ENCODE measurements at places on chromosomes 11 and 22.
A peak's percentile ranks its signal among the peaks of the same experiment; 100 is the strongest.

DNA sequence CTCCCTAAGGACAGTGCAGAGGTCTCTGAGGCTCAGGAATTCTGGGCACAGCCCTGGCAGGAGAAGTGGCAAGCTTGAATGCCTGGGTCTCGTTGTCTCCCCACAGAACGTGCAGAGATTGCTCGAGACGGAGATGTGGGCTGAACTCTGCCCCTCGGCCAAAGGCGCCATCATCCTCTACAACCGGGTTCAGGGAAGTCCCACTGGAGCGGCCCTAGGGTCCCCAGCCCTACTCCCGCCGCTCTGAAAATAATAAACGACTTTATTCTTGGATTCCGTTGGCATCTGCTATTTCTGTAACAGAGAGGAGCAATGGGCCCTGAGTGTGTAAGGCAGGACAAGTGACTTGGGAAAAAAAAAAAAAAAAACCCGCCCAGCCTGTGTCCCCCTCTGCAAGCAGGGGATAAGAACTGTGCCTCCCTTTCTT, 591 bp upstream of the DNAJC4 start:
- DNase-seq: no peak

DNA sequence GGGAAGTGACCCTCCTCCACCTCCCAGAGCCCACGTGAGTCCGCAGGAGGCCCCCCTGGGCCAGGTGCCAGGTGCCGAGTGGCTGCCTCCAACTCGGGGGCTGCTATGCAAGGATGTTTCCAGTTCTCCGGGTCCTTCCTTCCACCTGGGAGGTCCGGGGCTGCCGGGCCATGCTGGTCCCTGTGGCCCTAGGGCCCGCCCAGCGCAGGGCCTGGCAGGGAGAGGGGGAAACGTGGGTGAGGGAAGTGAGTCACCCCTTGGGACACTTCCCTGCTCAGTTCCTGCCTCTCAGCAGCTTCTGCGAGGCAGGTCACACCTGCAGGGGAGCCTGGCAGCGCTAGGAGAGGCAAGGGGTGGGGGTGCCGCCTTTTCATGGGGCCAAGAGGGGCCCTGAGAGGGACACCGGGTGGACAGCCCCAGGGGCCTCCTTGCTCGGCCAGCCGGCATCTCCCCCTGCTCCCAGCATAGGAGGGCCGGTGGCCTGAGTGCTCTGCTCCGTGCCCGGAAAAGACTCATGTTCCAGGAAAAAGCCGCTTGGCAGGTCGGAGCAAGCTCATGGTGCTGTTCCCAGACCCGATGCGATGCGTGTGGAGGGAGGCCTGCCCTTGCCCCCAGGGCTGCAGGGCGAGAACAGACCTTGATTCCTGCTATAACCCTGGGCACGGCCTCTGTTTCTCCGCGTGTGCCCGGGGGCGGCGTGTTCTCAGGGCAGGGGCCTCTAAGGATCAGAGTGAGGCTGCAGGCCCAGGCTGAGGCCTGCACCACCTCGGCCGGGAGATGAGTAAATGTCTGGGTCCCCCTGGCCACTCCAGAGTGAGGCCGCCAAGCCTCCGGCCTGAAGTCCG, 30.3 kb upstream of the WNT7B start:
- no peak for DNase-seq

- DNase-seq: peak; percentile 74
These were observed 64.5 kb downstream of the AMBRA1 start for GRCh38 chr11:46529095-46529905.

- DNase-seq: no peak
These were observed 1127.4 kb upstream of the CCDC90B start for GRCh38 chr11:84413549-84413948.

GRCh38 chr11:77395460-77396173, 78.3 kb downstream of the PAK1 start:
- DNase-seq: no peak

GRCh38 chr22:43859621-43860020, 2.7 kb downstream of the SULT4A1 start:
- DNase-seq: no peak

DNA sequence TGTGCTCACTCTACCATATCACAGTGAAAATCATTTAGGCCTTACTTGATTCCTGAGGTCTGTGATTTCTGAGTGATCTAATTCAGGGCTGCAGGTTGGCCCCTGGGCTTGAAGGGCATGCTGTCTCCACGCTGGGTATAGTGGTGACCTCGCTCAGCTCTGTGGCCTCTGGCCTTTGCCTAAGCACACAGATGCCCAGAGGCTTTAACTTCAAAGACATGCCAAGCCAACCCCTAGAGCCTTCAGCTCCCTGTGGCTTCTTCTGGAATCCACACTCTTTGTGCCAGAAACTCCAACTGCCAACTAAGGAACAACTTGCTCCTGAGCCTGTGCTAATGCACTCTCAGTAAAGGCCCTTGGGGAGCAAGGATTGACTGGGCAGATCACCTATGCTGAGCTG, 232.6 kb upstream of the MPPED2 start:
- no peak for DNase-seq

GRCh38 chr22:28283068-28283654, 364.1 kb upstream of the PITPNB start:
- no peak for DNase-seq

GRCh38 chr11:61011950-61012736, 40.7 kb downstream of the CD6 start:
- DNase-seq: no peak

- no peak for DNase-seq
These were observed 90.3 kb upstream of the BARX2 start for GRCh38 chr11:129285402-129285786.

- DNase-seq: no peak
These were observed 62.2 kb downstream of the SGSM3 start for GRCh38 chr22:40432625-40433024.

- DNase-seq: peak; percentile 34
These were observed 18.5 kb upstream of the FEZ1 start for GRCh38 chr11:125514336-125515101.

DNA sequence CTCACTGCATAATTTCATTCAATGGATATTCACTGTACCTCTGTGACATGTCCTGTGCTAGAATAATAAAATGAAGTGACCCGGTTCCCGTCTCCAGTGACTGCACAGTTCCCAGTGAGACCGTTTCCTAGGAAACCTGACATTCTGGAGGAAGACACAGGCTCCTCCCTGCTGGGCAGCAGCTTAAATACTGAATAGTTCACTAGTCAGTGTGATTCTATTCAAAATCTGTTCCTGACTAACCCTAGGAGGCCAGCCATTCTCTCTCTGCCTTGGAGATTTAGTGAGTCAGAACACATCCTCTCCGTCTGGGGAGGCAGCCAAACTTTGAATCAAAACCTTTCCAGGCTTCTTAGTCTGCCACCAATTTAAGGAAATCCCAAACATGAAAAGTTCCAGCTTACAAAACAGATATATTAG, 11.3 kb downstream of the TRIM66 start:
- no peak for DNase-seq

GRCh38 chr11:94845622-94846021, 77.5 kb downstream of the AMOTL1 start:
- no peak for DNase-seq

- DNase-seq: peak; percentile 54
These were observed 10.5 kb downstream of the TPST2 start for GRCh38 chr22:26579331-26579886.

DNA sequence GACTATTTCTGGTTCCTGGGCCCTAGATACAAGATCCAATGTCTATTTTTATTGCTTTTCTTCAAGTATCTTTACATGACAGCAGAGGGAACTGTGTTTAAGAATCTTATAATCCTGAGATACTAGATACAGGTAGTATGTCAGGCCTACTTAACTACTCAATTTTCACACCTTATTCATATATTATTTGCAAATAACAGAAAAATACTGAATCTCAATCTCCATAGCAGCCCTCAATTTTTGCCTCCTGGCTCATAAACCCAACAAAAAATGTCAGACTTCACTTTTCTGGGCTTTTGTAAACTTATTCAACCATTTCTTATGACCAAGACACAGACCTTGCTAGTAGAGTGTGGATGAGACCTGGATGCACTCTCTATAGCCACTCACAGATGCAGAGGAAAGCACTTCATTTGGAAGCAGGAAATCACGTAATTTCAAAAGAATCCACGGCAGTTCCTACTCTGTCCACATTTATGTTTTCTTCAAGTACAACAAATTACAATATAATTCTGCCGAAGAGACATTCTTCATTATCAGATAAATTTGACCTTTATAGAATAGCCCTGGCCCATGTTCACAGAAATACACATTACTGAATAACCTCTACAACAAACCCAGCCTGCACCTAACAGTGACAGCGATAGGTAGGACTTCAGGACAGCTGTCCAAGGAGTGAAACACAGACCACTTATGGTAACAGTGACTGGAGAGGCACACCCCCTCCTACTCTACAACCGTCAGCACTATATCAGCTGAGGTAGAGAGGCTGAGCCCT, 62.0 kb upstream of the YPEL1 start:
- no peak for DNase-seq

GRCh38 chr11:132920451-132921096, 611.7 kb downstream of the OPCML start:
- no peak for DNase-seq

GRCh38 chr11:26283852-26284408, 48.0 kb upstream of the ANO3 start:
- no peak for DNase-seq

DNA sequence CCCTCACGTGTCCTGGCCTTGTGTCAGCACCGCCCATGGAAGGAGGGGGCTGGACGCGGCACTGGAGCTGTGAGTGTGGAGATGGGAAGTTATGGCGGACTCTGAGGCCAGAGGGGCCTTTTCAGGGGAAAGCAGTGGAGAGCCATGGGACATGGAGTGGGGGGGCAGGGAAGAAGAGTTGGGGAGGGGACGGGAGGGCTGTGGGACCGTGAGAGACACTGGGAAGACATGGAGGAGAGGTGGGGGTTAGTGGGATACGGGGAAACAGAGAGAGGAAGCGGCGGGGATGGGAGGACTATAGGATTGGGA, 58.2 kb downstream of the FBXO7 start:
- no peak for DNase-seq

GRCh38 chr11:80980227-80980626, 1539.4 kb upstream of the TENM4 start:
- DNase-seq: no peak

DNA sequence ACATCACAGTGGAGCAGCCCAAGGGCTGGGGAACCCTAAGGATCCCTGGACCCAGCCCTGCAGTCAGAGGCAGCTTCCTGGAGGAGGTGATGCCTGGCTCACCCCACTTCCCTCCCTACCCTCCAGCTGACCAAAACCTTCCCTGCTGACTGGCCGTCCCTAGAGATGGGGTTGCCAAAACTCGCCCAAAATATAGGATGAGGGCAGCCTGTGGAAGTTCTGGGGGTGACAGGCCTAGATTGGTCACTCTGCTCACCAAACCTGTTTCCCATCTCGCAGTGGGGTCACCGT, 35.0 kb upstream of the PPARA start:
- no peak for DNase-seq

DNA sequence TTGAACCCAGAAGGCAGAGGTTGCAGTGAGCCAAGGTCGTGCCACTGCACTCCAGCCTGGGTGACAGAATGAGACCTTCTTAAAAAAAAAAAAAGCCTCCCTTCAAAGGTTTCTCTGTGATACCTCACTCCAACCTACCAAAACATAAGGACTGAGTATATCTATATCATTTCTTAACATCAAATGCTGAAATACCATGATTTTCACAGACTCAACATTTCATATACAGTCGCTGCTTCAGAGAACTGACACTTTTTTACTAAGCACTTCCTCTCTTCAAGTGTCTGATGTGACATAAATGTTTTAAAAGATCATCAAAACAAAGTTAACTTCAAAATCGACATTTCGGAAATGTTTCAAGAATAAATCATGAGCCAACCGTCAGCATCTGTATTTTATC, 12.0 kb downstream of the PRR14L start:
- no peak for DNase-seq

DNA sequence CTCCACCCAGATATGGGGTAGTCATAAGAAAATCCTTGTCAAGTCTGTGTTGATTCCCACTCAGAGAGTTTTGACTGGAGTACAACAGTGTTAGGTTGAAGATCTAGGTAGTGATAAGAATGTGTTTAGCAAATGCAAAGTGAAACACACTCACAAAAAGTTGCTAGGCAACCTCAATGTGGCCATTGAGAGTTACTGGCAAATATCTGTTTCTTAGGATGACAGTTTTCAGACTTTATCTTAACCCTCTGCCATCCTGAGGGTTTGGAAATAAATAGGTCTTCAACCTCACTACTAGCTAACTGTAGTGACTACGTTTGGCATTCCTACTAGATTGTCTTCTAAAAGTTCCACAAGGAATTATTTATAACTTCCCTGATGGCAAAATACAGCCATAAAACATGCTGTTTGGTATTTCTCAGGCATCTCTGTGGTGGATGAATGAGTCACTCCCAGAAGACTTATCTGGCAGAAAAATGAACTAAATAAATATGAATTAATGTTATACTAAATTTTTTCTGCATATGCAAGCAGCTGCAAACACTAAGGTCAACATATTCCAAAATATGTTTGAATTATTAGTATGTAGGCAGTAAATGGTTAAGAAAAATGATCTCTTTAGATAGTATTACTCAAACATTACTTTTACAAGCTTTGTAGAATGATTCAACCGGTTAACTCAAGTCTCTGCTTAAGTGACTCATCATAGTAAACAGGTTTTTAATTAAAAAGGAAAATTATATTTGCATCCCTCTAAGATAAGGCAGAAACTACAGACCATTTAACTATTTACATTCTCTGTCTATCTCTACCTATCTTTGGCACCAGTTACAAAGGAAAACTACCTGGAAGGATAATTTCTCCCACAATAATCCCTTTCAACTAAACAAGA, 17.1 kb upstream of the SYTL2 start:
- no peak for DNase-seq

GRCh38 chr11:118930094-118930712, 4.5 kb upstream of the BCL9L start:
- peak; percentile 91 for DNase-seq

- DNase-seq: no peak
These were observed 364.0 kb downstream of the CASP12 start for GRCh38 chr11:104534278-104534677.

DNA sequence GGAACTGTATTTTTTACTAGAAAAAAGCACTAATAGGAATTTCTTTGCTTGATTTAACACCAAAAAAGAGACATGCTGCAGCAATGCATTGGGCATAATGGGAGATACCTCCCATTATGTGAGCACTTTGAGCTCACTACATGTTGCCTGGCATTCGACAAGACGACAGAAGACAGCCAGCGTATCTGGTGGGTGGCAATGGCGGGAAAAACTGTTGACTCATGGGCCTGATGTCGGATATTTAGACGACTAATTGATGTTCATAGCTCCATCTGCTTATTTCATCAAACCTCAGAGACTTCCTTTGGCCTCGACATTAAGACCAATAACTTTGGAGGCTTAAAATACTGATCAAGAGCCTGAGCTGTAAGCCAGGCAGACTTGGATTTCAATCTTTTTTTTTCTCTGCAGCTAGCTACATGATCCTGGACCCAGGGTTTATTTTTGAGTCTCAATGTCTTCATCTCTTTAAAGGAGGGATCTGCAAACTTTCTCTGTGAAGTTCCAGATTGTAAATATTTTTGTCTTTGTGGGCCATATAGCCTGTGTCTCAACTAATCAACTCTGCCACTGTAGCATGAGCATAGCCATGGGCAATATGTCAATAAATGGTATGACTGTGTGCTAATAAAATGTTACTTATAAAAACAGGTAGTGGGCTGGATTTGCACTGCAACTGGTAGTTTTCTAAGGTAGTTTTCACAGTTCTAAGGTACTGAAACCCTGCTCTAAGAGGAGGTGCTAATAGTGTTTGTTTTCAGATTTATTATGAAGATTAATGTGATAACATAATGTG, 375.1 kb downstream of the METTL15 start:
- DNase-seq: no peak

GRCh38 chr11:133716602-133717001, 128.7 kb downstream of the SPATA19 start:
- DNase-seq: no peak

Data from activated CD4-positive, CD25-positive, alpha-beta regulatory T cell treated with anti-CD3 and anti-CD28 coated beads, Interleukin-2, amount 50 U/mL, for 72 hours (primary cell).